Activated CD8-positive, alpha-beta memory T cell treated with anti-CD3 and anti-CD28 coated beads, Interleukin-2, amount 10 ng/mL, durations not matched to agents 7 days and 5 days (primary cell): ENCODE measurements at places on chromosomes 6 and 20. TPM values are rescaled to one million over a fixed set of nuclear protein-coding genes. Genes with fewer than 3 reads are reported as not detected.

DNA sequence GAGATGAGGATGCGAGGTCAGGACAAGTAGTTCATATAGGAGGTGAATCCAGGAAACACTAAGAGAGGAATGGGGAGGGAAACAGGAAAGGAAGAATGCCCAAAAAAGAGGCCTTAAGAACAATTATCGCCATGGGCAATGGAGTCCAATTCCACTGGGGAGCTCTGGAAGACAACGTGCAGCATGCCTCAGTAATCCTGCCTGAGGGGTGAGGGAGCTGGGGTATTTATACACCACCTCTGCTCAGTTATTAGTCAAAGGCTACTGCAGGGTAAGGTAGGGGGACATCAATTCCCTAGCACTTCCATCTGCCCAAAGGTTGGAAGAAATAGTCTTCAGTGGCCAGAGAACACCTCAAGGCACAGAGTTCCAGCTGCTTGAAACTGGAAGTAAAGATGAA, 96.4 kb downstream of the ZNF217 start:
- no peak for DNase-seq
- H3K36me3 ChIP-seq = no peaks in the 10 kb centered on the region
- no peak overlapping the region for H3K4me3 ChIP-seq
- peaks cover 8% of the 10 kb centered on the region for H3K27me3 ChIP-seq
- H3K27ac ChIP-seq = no peak overlapping the region
- H3K4me1 ChIP-seq = no peaks in the 10 kb centered on the region

- no peak overlapping the region for H3K4me3 ChIP-seq
- H3K4me1 ChIP-seq = no peaks in the 10 kb centered on the region
- H3K36me3 ChIP-seq = no peaks in the 10 kb centered on the region
- no peak for DNase-seq
- H3K27me3 ChIP-seq = peaks cover 8% of the 10 kb centered on the region
- H3K27ac ChIP-seq = no peak overlapping the region
Measured at GRCh38 chr6:3762852-3763251, 11.3 kb upstream of the PXDC1 start.

GRCh38 chr6:143283887-143284645, 166.4 kb downstream of the ADAT2 start:
- DNase-seq = no peak
- H3K36me3 ChIP-seq = no peaks in the 10 kb centered on the region
- H3K27me3 ChIP-seq = no peaks in the 10 kb centered on the region

SUMO4 gene
- total RNA-seq = 7.4 TPM

- no peak for DNase-seq
- peak overlapping the region; percentile 65 for H3K4me3 ChIP-seq
- H3K4me1 ChIP-seq = peaks cover 5% of the 10 kb centered on the region
- no peak overlapping the region for H3K27ac ChIP-seq
- H3K36me3 ChIP-seq = peaks cover 2% of the 10 kb centered on the region
Measured at GRCh38 chr20:45294003-45294368, 12.7 kb upstream of the RBPJL start.

GRCh38 chr6:144667532-144668503, 382.7 kb downstream of the UTRN start:
- H3K4me1 ChIP-seq = peaks cover 30% of the 10 kb centered on the region
- peaks cover 44% of the 10 kb centered on the region for H3K36me3 ChIP-seq
- H3K27ac ChIP-seq = peak overlapping the region; percentile 17
- H3K4me3 ChIP-seq = no peak overlapping the region
- DNase-seq = no peak

GRCh38 chr20:10315138-10315537, 96.5 kb downstream of the SNAP25 start:
- no peak overlapping the region for H3K4me3 ChIP-seq
- H3K27me3 ChIP-seq = peaks cover 37% of the 10 kb centered on the region
- peaks cover 3% of the 10 kb centered on the region for H3K4me1 ChIP-seq

EPPIN gene
- not detected for total RNA-seq

LY6G6F gene
- not detected for total RNA-seq

- H3K36me3 ChIP-seq = no peaks in the 10 kb centered on the region
- no peaks in the 10 kb centered on the region for H3K4me1 ChIP-seq
- peaks cover 22% of the 10 kb centered on the region for H3K27me3 ChIP-seq
- no peak for DNase-seq
- H3K27ac ChIP-seq = no peak overlapping the region
Measured at GRCh38 chr6:8123236-8123635, 20.9 kb upstream of the EEF1E1 start.

GRCh38 chr20:17939622-17940223, 28.9 kb downstream of the SNX5 start:
- DNase-seq = no peak
- peaks cover 22% of the 10 kb centered on the region for H3K36me3 ChIP-seq
- H3K4me3 ChIP-seq = no peak overlapping the region
- peaks cover 31% of the 10 kb centered on the region for H3K4me1 ChIP-seq
- no peaks in the 10 kb centered on the region for H3K27me3 ChIP-seq

DNA sequence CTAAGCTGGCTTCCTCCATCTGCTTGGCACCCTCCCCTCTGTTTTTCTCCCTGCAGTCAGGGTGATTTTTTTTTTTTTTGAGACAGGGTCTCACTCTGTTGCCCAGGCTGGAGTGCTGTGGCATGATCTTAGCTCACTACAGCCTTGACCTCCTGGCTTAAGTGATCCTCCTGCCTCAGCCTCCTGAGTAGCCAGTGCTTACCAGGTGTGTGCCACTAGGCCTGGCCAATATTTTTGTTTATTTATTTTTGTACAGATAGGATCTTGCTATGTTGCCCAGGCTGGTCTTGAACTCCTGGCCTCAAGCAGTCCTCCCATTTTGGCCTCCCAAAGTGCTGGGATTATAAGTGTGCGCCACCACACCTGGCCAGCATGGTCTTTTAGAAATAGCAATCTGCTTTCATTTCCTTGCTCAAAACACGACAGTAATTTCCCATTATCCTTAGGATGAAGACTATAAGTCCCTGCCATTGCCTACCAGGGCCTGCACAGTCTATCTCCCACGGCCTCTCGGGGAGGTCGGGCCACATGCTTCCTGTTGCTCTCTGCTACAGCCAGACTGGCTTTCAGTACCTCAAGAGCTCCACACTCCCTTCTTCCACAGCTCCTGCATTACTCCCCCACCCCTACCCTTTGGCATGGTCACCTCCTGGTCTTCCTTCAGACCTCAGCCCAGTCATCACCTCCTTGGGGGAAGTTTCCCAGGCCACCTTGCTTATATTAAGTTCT, 11.1 kb upstream of the CD164 start:
- H3K4me1 ChIP-seq = peaks cover 7% of the 10 kb centered on the region
- no peak for DNase-seq
- no peak overlapping the region for H3K27ac ChIP-seq
- no peak overlapping the region for H3K4me3 ChIP-seq

IL20RA gene
- not detected for total RNA-seq

DNA sequence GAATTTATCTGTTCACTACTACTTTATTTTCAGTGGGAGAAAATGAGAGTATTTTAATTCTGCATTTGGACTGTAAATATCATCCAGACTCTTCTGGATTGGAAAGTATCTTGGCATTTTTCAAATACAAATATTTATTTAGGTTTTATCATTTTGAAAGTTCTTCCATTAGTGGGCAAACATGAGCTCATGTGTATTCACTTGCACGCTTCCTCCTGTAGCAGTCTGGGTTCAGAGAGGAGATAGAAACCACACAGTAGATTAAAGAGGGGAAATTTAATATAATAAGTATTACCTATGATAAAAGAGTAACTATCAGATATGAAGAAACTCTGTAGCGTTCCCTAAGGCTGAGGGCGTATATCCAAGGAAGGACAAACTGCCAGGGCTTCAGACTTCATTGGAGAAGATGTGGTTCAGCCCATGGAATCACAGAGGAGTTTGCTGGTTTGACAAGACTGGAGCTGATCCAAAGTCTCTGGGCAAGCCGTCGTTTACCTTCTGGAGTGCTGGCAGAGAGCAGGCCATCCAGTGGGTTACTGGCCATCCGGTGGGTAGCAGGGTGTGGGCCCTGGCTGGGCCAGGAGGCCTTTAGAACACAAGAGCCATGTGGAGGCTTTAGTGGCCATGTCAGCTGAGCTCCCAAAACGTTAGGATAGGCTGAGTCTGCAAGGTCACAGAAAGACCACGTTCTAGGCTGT, 44.3 kb downstream of the KCNS1 start:
- H3K36me3 ChIP-seq = peaks cover 52% of the 10 kb centered on the region
- H3K4me1 ChIP-seq = peaks cover 76% of the 10 kb centered on the region
- no peak for DNase-seq
- H3K27ac ChIP-seq = no peak overlapping the region
- H3K4me3 ChIP-seq = no peak overlapping the region

- H3K36me3 ChIP-seq = peaks cover 19% of the 10 kb centered on the region
- peak overlapping the region; percentile 94 for H3K4me3 ChIP-seq
Measured at GRCh38 chr6:106512048-106512967, 117.0 kb downstream of the RTN4IP1 start.

MLN gene
- not detected for total RNA-seq

GRCh38 chr6:35809809-35810208, 4.7 kb downstream of the LHFPL5 start:
- H3K4me1 ChIP-seq = peaks cover 10% of the 10 kb centered on the region
- no peak overlapping the region for H3K4me3 ChIP-seq
- H3K27ac ChIP-seq = no peak overlapping the region

DNA sequence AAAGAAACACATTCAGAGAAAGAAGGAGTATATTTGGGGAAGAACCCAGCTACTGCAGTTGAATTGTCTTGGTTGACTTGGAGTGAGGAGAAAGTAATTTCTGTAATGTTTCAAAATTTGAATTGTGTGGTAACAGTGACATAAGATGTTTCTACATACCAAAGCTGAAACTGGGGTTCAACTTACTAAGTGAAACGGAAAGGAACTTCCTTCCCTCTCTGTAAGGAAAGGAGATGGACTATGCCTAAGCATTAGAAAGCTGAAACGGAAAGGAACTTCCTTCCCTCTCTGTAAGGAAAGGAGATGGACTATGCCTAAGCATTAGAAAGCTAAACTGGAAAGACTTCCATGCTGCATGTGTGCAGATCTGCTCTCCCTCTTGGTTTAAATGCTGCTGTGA, 46.0 kb downstream of the HUS1B start:
- H3K27me3 ChIP-seq = no peaks in the 10 kb centered on the region
- H3K27ac ChIP-seq = no peak overlapping the region
- no peak for DNase-seq
- H3K4me3 ChIP-seq = no peak overlapping the region
- peaks cover 26% of the 10 kb centered on the region for H3K36me3 ChIP-seq

DNA sequence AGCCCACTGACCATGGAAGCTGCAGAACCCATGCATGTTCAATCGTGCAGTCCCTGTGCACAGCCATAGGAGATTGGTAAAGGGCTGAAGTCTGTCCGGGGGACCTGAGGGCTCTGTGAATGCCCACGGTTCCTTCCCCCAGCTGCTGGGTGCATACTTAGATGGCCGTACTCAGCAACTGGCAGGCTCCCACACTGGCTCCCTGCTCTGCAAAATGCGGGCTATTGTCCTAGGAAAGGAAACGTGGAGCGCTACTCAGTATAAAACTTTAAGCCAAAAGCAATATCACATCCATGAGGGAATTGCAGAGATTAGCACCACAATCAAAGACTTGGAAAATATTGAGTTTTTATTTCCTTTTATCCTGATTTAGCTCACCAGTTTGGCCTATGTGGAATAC, 202.0 kb downstream of the WDR27 start:
- DNase-seq = no peak
- peaks cover 12% of the 10 kb centered on the region for H3K27me3 ChIP-seq
- H3K27ac ChIP-seq = no peak overlapping the region
- no peak overlapping the region for H3K4me3 ChIP-seq
- no peaks in the 10 kb centered on the region for H3K4me1 ChIP-seq
- no peaks in the 10 kb centered on the region for H3K36me3 ChIP-seq

CGAS gene
- total RNA-seq = 54.3 TPM

- peaks cover 21% of the 10 kb centered on the region for H3K27me3 ChIP-seq
- DNase-seq = no peak
- H3K27ac ChIP-seq = no peak overlapping the region
- H3K36me3 ChIP-seq = no peaks in the 10 kb centered on the region
Measured at GRCh38 chr6:49514571-49515484, 15.1 kb downstream of the GLYATL3 start.

- peaks cover 9% of the 10 kb centered on the region for H3K36me3 ChIP-seq
- no peak overlapping the region for H3K27ac ChIP-seq
- peaks cover under 1% of the 10 kb centered on the region for H3K27me3 ChIP-seq
- H3K4me1 ChIP-seq = peaks cover 2% of the 10 kb centered on the region
Measured at GRCh38 chr20:58647162-58647795, 3.8 kb upstream of the STX16 start.

RFX6 gene
- total RNA-seq = not detected

DNA sequence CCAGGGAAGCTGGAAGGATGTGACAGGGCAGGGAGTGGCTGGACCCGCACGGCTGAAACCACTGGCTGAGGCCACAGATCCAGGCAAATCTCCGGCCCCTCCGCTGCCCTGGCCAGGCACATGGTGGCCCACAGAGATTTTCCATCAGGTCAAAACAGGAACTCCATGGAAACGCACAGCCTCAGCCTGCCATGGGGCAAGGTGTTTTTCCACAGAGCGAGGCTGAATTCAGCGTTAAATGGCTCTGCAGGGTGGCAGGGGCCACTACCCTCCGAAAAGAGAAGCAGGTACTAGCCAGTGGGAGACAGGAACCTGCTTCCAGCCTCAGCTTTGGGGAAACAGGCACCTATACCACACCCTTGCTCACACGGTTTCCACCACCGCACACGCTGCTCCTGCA, 53.1 kb downstream of the PREX1 start:
- H3K36me3 ChIP-seq = peaks cover 51% of the 10 kb centered on the region
- H3K27me3 ChIP-seq = no peaks in the 10 kb centered on the region
- H3K4me1 ChIP-seq = peaks cover 73% of the 10 kb centered on the region
- no peak overlapping the region for H3K4me3 ChIP-seq

DNA sequence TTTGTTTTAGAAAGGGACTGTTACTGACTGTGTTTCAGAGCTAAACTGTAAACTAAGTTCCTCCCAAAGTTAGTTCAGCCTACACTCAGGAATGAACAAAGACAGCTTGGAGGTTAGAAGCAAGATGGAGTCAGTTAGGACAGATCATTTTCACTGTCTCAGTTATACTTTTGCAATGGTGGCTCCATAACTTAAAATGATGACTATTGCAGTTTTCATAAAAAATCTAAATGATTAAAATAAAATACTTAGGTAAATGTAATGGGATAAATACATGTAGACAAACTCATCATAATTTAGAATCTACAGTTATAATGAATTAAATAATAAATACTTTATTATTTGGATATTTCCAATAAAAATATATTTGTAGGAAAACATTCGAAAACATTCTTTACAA, 590.6 kb downstream of the EPHA7 start:
- no peaks in the 10 kb centered on the region for H3K4me1 ChIP-seq
- no peak for DNase-seq

- H3K36me3 ChIP-seq = no peaks in the 10 kb centered on the region
- no peak for DNase-seq
- H3K27ac ChIP-seq = no peak overlapping the region
- no peaks in the 10 kb centered on the region for H3K27me3 ChIP-seq
- H3K4me1 ChIP-seq = peaks cover 13% of the 10 kb centered on the region
- H3K4me3 ChIP-seq = no peak overlapping the region
Measured at GRCh38 chr20:25160467-25160866, 35.0 kb upstream of the ENTPD6 start.

DLK2 gene
- not detected for total RNA-seq

- no peak overlapping the region for H3K27ac ChIP-seq
- H3K27me3 ChIP-seq = no peaks in the 10 kb centered on the region
- H3K4me3 ChIP-seq = no peak overlapping the region
- no peak for DNase-seq
Measured at GRCh38 chr6:105990151-105990550, 96.0 kb upstream of the PRDM1 start.
